Inflammatory macrophage treated with lipopolysaccharide for 4 hours (primary cell): ENCODE measurements at places on chromosomes 13 and 19.
A peak's percentile ranks its signal among the peaks of the same experiment; 100 is the strongest.

- DNase-seq = peak; percentile 91
Measured at GRCh38 chr19:16342002-16342715, 17.5 kb downstream of the KLF2 start.

DNA sequence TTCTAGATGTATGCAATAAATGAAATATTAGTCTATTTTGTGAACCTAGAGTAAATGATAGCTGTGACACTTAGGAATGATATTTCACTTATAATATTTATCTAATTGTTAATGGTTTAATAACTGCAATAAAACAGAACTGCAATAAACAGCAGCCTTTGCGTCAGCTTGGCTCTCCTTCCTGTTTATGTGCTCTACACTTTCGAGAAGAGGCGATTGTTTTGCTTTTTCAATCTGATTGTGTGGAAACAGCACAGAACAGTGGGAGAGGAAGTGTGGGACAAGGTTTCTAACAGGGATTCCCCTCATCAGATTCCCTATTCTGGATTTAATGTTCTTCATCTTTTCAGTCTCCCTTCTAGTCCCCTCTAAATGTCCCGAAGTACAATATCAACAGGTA is 17.3 kb upstream of the TRPC4 start:
- DNase-seq = peak; percentile 2

DNA sequence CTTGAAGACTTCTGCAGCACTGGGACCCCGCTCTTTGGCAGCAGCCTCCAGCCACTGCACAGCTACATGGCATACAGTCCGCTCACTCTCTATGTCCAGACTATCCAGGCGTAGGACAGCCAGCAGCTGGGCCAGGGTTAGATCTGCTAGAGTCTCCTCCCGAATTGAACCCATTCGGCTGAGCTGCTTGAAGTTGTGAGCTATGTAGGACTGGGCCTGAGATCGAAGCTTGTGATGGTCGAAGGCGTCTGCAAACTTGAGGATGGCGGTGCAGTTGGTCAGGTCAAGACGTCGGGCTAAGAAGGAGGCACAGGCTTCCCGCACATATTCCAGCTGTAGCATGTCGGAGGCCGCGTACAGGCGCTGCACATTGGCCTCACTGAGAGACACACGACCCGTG is 900 bp downstream of the KBTBD7 start:
- no peak for DNase-seq

- DNase-seq = no peak
Measured at GRCh38 chr13:31022288-31022895, 89.9 kb downstream of the TEX26 start.

- DNase-seq = no peak
Measured at GRCh38 chr13:26629260-26629825, 71.9 kb downstream of the WASF3 start.

GRCh38 chr19:46209472-46209871 is 20.1 kb upstream of the IGFL1 start:
- DNase-seq = peak; percentile 37

- peak; percentile 40 for DNase-seq
Measured at GRCh38 chr19:46351241-46352041, 4.6 kb downstream of the PPP5C start.

- peak; percentile 83 for DNase-seq
Measured at GRCh38 chr19:41263042-41263849, 926 bp upstream of the HNRNPUL1 start.

- DNase-seq = no peak
Measured at GRCh38 chr19:23547816-23548430, 139.1 kb downstream of the ZNF675 start.

- peak; percentile 37 for DNase-seq
Measured at GRCh38 chr19:43534816-43535761, 2.1 kb downstream of the ZNF575 start.

GRCh38 chr13:40552895-40553294 is 113.5 kb downstream of the FOXO1 start:
- no peak for DNase-seq

GRCh38 chr13:30024125-30024865 is 173.9 kb upstream of the UBL3 start:
- no peak for DNase-seq

- no peak for DNase-seq
Measured at GRCh38 chr13:110350509-110350908, 43.4 kb downstream of the COL4A2 start.

DNA sequence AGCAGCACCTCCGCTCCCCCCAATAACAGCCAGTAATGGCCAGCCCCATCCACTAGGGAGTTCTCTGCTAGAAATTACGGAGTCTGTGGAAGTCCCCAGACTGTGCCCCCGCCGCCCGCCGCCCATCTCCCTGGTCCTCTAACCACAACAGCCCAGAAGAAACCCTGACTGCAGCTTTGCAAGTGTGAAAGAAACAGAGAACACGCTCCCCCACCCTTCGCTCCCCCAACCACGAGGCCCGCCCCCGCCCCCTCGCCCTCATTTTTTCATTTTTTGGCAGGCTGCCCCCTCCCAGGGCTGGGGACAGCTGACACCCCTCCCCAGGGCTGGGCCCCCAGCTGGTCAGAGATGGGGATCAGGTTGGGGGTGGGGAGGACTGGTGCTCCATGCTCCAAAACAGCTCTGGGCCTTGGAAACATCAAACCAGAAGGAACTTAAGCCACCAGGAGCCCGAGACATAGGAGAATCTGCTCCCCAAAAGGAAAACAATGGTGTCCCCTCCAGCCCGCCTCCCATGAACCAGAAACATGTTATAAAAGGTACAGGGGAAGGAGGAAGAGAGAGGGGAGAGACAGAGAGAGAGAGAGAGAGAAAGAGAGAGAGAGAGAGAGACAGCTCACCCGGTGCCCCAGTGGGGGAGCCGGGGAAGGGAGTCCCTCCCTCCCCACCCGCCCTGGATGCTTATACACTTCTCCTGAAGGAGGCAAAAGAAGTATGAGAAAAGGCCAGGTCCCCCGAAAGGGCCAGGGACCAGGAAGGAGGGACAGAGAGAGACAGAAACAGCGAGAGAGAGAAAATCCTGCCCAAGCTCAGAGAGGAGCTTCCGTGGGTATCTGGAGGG is 29.8 kb upstream of the ASF1B start:
- peak; percentile 4 for DNase-seq

GRCh38 chr13:102392481-102393209 is 9.2 kb downstream of the FGF14 start:
- DNase-seq = peak; percentile 4

- DNase-seq = no peak
Measured at GRCh38 chr19:44705502-44706010, 6.6 kb downstream of the CEACAM16 start.

GRCh38 chr13:100636441-100636840 is 38.2 kb downstream of the TMTC4 start:
- DNase-seq = no peak

DNA sequence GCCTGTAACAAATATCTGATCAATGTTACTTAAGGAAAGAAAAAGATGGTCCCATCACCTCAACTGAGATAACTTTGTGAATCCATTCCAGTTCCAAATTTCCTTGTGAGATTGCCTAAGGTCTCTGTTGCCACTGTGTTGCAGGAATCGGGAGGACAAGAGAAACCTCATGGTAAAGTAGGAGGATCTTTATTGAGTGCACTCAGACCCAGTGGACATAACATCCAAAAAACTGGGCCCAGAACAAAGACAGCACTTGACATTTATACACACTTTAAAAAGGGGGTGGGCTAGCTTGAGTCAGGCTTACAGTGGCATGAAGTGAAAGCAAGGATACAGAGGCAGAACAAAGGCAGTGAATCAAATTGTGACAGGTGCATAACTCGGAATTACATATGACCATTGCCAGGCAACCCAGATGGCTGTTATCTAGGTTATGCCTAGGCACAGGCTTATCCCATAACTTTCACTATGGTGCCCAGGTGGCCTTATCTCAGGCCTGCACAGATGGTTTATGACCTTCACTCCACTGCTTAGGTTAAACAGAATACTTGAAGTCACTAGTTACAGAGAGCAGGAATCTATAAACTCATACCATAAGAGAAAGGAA is 459.4 kb upstream of the PCDH20 start:
- no peak for DNase-seq

GRCh38 chr19:32227561-32228165 is 117.7 kb upstream of the ZNF507 start:
- no peak for DNase-seq

GRCh38 chr19:5225486-5226345 is 114.9 kb downstream of the PTPRS start:
- DNase-seq = no peak

- DNase-seq = peak; percentile 87
Measured at GRCh38 chr13:28268800-28269223, 130.5 kb downstream of the PAN3 start.

- DNase-seq = no peak
Measured at GRCh38 chr13:111541752-111542529, 221.5 kb downstream of the TEX29 start.

DNA sequence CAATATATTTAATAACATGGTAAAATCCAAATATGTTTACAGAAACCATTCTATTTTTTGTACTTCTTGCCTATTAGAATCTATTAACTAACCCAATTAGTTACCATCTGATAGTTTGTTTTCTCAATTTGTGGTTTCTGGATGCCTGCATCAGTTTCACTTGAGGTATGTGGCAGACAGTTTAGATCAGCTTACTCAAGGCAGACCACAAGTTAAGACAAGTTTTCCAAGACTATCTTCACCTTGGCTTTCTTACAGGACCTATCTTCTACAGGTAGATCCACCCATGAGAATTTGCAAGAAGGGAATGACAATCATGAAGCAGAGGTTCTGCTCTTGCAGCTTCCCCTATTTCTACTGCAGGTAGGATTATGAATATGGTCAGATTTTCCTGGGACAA is 458.6 kb downstream of the DACH1 start:
- no peak for DNase-seq

DNA sequence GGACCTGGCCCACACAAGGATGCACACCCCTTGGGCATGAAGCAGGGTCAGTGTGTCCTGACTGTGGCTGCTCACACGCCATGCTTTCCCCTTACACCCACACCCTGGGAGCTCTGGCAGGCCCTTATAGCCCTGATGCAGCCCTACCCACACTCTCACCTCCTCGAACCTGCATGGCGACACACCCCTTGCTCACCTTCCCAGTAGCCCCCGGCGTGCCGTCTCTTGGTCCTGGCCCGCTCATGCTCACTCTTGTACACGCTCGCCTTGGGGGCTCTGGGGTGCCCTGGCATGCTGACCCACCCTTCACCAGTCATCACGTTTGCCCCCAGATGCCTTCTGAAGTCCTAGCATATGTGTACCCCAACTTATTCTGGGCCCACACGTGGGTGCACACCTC is 56.1 kb downstream of the MAP4K1 start:
- DNase-seq = no peak

GRCh38 chr19:39412867-39413271 is 400 bp downstream of the PLEKHG2 start:
- DNase-seq = no peak

DNA sequence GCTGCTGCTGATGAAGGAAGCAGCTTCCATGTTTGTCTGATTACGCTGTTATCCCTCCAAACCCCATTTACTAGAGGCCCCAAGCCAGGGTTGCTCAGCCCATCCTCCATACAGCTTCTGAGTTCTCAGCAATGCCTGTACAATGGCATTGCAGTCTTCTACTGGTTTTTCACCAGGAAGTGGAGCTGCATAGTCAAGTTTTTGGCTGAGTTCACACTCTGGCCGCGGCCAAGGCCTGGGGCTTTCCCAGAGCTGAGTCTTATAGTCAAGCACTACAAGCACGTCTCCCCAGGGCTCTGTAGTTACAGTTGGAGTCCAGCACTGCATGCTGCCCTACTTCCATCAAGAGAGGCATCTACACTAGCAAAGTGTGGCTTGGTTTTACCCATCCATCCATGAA is 182.5 kb downstream of the POU4F1 start:
- no peak for DNase-seq

DNA sequence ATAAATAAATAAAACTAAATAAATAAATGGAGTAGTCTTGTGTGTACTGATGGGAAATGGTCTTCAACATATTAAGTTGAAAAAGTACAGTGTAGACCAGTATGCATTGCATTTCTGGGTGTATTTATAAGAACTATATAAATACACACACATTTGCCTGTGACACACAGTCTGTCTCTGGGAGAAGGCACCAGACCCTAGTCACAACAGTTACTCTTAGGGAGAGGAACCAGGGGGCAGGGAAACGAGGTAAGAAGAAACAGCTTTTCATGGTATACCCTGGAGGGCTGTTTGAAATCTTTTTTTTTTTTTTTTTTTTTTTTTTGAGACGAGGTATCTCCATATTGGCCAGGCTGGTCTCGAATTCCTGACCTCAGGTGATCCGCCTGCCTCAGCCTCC is 2.8 kb upstream of the S1PR2 start:
- no peak for DNase-seq

- no peak for DNase-seq
Measured at GRCh38 chr19:10137751-10138682, 18.3 kb upstream of the EIF3G start.

- peak; percentile 70 for DNase-seq
Measured at GRCh38 chr13:114282041-114282670, 755 bp downstream of the UPF3A start.

DNA sequence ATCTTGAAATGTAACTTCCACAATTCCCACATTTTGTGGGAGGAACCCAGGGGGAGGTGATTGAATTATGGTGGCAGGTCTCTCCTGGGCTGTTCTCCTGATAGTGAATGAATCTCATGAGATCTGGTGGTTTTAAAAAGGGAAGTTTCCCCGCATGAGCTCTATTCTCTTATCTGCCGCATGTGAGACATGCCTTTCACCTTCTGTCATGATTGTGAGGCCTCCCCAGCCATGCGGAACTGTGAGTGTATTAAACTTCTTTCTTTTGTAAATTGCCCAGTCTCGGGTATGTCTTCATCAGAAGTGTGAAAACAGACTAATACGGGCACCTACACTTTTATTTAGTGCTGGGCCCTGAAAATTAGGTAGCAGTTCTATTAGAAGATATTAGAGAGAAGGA is 45.8 kb downstream of the TNFSF13B start:
- DNase-seq = no peak

DNA sequence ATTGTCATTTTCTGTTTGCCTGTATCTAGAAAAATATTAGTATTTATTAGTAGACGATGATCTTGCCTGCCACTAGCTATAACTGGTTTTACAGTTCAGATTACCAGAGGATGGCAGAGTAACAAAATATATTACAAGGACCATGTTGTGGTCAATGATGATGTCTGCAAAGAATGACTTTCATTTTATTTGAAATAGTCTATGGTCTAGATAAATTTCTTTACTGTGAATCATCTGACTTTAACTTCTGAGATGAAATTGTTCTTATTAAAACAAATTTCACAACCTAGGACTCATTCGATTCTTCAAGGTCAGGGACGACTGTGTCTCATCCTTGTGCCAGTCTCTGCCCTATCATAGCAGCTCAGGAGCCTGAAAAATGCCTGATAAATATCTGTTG is 637.8 kb upstream of the KLF12 start:
- no peak for DNase-seq

DNA sequence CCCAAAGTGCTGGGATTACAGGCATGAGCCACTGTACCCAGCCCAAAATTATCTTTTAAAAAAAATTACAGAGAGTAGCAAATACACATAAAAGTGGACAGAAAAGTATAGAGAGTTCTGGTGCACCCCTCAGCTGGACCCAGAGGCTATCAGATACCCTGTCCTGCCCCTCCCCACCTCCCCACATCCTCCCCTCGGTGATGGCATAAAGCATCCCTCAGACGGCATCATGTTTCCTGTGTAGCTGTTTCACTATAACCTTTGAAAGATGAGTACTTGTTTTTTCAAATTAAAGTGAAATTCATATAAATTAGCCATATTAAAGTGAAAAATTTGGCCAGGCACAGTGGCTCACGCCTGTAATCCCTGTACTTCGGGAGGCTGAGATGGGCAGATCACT is 20.1 kb downstream of the SLC27A1 start:
- no peak for DNase-seq
